ENCODE measurements at places on chromosomes 12 and 14.

DNA sequence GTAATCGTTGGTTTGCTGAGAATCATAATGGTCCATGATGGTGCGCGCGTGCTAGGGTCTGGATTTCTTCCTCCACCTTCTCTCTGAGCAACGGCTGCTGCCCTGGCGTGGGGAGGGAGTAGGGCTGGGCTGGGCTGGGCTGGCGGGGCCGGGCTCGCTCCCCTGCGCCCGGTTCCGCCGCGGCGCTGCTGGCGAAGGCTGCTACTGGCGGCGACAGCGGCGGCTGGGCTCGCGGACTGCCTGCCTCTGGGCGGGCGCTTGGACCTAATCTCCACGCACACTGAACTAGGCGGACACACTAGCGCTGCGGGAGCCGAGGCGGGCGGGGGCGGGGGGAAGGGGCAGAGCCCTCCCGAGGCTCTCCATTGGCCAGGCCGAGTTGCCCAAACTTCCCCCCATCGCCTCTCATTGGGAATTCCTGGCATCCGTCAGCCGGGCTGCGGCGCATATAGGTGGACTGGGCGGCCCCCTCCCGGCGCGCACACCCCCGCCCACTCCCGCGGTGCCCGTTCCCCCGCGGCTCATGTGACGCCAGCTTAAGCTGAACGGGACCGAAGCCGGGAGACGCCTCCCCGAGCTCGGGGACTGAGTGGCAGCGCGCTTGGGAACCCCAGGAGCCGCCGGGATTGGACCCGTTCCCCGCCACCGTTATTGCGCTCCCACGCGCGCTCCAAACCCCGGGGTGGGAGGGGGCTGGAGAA lies at the start of gene ACTN1:
Gene ACTN1 (minus strand): TSS at position 282 of the 701 bp plus-strand sequence. CDS start 246 bp downstream, at position 36.
- DNase-seq: peak; percentile 91

- DNase-seq: no peak
Measured at GRCh38 chr12:131422744-131423143, 288.1 kb upstream of the SFSWAP start.

- no peak for DNase-seq
Measured at GRCh38 chr12:128627659-128628058, 196.1 kb downstream of the SLC15A4 start.

- DNase-seq: peak; percentile 87
Measured at GRCh38 chr12:57242691-57243454, 8.1 kb downstream of the STAC3 start.

DNA sequence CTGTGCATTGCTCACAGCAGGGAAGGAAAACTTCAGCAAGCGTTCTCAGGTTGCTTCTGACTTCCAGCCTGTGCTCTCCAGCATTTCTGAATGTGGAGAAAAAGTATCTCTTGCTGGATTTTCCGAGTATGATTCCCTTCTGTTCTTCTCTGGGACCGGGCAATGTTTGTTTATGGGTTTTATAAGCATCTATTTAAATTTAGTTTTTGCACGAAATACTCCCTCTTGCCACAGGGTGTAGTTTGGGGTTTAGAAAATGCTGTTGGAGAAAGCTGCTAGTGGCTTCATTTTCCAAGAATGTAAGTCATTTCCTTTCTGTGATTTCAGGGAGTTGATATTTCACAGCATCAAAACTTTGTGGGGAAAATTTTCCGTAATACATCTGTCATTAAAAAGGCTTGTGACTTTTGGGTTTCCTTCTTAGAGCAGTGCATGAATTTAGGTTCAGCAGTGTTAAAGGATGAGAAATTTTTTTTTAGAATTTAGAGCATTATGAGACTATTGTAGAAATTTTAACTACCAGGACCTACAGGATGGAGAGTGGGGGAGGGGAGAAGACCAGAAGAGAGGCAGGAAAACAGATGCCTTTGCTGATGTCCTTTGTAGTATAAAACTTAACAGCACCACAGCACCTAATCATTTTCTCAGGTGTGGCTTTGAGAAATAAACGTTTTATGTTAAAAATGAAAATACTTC lies 1.5 kb downstream of the FRMD6 start:
- DNase-seq: no peak

DNA sequence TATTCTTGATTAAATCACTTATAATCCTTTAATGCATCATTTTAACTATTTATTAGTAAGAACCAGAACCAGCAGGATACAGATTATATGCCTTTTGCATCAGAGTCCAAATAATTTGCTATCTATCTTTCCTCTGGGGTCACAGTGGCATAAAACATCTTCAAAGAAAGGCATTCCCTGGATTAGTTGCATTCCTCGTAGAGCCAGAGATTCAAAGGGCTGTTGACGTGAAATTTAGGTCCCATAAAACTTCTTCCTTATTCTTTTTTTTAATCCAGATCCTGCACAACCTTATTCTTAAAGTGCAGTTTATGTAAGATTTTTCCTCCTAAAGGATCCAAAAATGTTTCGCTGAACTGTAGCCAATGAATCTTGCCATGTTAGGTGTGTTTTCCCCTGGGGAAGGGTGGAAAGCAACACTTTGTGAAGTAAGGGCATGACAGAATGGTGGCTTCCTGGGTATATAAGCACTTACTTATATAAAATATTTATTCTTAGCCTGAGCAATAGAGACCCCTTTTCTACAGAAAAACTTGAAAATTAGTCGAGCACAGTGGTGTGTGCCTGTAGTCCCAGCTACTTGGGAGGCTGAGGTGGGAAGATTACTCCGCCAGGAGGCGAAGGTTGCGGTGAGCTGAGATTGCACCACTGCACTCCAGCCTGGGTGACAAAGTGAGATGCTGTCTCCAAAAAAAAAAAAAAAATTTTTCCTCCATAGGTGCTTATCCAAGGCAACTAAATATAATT lies 208.7 kb downstream of the PCNX1 start:
- no peak for DNase-seq

DNA sequence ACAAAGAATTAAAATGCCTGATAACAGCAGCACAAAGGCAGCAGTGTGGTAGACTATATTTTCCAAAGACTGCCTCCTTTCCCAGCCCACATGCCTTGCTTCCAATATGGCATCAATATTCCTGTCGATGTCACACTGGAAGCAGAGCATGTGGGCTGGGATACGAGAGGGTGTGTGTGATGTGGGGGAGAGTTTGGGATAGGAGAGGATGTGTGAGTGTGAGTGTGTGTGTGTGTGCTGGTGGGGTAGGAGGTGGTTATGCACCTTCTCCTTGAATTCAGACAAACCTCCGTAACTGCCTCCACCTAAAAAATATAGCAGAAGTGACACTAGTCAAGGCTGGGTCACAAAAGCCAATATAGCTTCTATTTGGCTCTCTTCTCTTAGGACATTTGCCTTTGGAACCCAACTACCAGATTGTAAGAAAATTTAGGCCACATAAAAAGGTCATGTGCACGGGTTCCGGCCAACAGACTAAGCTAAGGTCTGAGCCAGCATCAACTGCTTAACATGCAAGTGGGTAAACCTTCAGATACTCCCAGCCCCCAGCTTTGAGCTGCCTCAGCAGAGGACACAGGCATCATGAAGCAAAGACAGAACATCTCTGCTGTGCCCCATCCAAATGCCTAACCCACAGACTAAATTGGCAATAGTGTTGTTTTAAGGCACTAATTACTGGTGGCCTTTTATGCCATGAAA lies 29.5 kb downstream of the SPPL3 start:
- DNase-seq: no peak

GRCh38 chr14:75399843-75400775 lies 27.7 kb upstream of the JDP2 start:
- DNase-seq: no peak

- DNase-seq: no peak
Measured at GRCh38 chr12:70609739-70610491, 27.3 kb downstream of the PTPRB start.

GRCh38 chr12:126708492-126708896 lies 1558.5 kb upstream of the TMEM132C start:
- DNase-seq: no peak

DNA sequence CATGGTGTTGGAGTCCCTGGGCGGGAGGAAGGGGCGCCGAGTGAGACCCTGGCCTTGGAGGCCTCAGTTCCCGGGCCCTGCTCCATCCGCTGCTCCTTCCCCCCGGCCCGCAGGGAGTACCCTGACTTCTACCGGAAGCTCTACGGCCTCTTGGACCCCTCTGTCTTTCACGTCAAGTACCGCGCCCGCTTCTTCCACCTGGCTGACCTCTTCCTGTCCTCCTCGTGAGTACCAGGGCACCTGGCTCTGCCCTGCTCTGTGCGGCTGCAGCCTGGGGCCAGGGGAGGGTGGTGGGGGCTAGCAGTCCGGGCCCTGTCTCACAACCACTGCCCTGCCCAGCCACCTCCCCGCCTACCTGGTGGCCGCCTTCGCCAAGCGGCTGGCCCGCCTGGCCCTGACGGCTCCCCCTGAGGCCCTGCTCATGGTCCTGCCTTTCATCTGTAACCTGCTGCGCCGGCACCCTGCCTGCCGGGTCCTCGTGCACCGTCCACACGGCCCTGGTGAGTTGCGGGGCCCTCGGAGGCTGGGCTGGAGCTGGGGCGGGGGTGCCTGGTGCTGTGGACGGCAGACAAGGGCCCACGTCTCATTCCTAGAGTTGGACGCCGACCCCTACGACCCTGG lies 7.0 kb downstream of the NOC4L start:
- no peak for DNase-seq

DNA sequence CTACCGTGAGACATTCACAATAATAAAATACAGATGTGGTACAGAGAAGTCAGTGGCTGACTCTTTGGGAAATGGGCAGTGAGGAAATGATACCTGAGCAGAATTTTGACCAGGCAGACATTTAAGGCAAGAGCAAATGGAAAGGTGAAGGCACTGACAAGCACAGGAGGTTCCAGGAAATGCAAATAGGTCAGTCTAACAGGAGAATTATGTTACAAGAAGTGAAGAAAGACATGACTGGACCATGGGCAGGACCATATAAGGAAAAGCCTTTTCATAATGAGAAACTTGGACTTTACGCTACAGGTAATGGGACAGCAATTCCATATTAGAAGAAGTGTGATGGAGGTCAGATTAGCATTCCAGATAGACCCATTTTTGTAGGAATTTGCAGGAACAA lies 338.9 kb downstream of the PDZRN4 start:
- DNase-seq: no peak

- no peak for DNase-seq
Measured at GRCh38 chr12:88816201-88816600, 235.9 kb upstream of the KITLG start.

DNA sequence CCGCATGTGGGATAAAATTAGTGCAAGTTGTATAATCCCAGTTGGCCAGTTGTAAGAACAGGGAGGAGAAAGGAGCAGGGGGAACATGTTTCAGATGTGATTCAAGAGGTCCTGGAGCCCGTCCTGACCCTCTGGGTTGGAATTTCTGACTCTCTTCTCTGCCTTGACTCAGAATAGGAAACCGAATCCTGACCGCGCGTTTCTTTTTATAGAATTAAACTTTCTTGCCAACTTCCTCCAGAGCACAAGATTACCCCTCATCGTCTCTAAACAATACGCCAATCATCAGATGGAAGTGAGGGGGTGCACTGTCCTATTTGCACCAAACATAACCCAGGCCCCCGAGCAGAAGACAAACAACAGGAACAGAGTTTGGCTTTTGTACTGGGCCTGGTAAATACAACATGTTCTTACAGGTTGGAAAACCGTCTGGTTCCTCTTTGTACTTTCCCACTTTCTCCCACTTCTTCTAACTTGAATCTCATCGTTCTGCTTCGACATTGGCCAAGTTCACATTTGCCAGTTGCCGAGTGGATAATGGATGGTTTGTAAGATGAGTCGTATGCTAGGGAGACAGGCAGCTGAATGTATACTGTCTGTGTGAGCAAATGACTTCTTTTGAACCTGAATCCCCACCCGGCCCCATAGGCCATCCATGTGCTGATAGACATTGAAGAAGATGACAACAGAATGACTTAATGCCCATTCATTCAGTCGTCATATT lies 42.6 kb upstream of the MED13L start:
- no peak for DNase-seq

DNA sequence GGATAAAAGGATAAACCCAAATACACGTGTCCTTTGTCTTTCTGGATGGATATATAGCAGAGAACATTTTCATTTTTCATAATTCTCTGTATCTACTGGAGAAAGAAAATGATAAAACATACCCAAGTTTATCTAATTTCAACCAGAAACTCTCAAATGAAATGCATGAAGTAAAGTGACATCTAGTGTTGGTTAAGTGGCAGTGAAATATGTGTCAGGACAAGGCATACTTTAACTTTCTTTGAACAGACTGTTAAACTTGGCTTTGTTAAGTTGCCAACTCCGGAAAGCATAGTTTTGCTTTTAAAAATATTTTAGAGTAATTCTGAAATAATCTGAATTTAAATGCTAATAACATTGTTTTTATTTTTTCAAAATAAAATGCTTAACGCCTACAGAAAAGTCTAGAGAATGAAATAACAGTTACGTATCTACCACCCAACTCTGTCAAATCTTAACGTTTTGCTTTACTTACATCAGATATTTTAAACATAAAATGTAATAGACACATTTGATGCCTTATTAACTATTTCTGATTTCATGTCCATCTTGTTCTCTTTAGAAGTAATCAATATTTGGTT lies 25.2 kb upstream of the NTN4 start:
- no peak for DNase-seq

DNA sequence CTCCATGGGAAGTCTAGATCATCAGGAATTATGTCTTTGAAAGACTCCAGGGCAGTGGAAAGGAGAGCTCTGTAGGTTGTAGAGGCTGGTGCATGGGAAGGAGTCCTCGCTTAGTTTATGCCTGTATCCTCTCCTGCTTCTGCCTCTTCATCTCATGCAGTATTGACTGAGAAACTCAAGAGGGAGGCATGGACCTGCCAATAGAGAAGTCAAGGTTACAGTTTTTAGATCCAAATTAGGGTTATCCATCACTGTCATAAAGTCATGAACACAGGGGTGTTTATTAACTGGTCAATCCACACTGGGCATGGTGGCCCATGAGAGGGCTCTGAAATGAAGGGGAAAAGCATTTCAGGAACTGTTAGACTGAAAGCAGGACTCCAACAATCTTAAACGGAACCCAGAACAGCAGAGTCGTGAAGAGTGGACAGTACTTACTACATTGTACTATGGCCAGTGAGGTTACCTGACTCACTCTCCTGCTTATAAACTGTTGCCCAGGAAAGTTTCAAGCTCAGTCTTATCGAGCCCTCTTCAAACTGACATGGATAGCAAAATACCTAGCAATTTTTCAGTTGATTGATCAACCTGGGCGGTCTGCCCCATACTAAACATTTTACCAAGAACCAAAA lies 30.1 kb upstream of the DHRS7 start:
- DNase-seq: no peak

GRCh38 chr12:116220756-116221155 lies 56.7 kb downstream of the MED13L start:
- DNase-seq: no peak

GRCh38 chr14:79704041-79704807 lies 507.1 kb downstream of the DIO2 start:
- DNase-seq: no peak

DNA sequence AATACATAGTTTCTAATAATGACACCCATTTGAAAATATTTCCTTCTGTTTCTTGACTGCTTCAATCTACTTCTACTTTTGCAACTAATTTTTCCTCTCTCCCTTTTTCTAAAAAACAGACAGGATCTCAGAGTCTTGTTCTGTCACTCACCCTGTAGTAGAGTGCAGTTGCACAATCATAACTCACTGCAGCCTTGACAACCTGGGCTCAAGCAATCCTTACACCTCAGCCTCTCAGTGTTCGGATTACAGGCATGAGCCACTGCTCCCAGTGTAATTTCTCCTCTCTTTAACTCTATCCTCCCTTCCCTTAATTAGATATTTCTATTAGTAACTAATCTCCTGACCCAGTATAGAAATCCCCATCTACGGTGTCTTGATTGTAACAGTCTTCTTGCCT lies 45.4 kb downstream of the SENP1 start:
- no peak for DNase-seq
